Breast epithelium (tissue), 4 donors: ENCODE measurements at places on chromosomes 2 and 18. TPM values are rescaled to one million over a fixed set of nuclear protein-coding genes. Genes with fewer than 3 reads are reported as not detected.

DNA sequence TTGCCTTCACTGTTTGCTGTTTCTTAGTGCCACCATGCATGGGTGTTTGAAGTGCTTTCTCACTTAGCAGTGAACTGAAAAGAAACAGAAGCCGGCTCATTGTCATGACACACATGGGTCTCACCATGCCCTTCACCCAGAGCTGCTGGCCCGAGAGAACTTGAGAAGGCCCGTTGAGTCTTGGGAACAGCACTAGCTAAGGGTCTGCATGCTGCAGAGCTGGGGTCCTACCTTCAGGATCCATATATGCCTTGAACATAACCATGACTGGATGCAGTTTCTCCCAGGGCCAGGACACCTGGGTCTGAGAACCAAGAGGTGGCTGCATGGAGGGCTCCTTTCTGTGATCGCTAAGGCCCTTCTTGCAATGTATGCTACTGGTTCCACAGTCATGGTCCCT lies 245.5 kb upstream of the HS6ST1 start:
- peak overlapping the region; percentile 25 for H3K27ac ChIP-seq
- no peak for DNase-seq
- H3K4me1 ChIP-seq: no peaks in the 10 kb centered on the region
- H3K27me3 ChIP-seq: no peaks in the 10 kb centered on the region

- DNase-seq: no peak
- no peaks in the 10 kb centered on the region for H3K36me3 ChIP-seq
- H3K27me3 ChIP-seq: no peaks in the 10 kb centered on the region
- H3K4me1 ChIP-seq: no peaks in the 10 kb centered on the region
These were observed 96.4 kb downstream of the EN1 start for GRCh38 chr2:118750959-118751565.

DNA sequence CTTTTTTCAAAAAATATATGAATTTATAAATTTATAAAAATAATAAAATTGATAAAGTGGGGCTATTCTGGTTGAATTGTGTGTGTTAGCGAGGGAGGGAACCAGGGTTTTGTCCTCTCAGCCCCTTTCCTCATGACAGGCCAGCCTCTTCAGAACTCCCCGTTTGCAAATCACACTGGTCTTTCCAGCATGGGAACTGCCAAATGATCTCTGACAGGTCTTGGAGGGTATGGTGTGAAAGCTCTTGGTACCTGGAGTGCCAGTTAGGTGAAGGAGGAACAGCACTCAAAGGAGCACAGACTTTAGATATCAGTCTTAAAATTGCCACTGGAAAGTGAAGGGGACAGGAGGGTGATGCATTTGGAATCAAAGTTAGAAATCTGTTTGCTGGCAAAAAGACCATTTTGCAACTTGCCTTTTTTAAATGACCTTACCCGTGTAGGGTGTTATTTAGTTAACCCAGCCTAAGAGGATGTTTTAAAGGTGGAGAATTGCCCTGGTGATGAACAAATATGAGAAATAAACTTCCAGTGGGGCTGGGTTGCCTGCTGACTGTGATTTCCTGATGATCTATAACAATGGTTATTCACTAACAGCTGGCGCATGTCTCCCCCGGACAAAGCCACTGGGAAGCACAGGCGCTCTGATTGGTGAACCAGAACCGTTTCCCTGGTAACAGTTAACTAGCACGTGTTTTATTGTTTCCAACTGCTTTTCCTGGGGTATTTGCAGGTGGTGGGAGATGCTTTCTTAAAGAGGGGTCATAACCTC lies 85.3 kb upstream of the EFEMP1 start:
- DNase-seq: peak; percentile 26
- H3K27ac ChIP-seq: no peak overlapping the region
- no peaks in the 10 kb centered on the region for H3K4me1 ChIP-seq

DNA sequence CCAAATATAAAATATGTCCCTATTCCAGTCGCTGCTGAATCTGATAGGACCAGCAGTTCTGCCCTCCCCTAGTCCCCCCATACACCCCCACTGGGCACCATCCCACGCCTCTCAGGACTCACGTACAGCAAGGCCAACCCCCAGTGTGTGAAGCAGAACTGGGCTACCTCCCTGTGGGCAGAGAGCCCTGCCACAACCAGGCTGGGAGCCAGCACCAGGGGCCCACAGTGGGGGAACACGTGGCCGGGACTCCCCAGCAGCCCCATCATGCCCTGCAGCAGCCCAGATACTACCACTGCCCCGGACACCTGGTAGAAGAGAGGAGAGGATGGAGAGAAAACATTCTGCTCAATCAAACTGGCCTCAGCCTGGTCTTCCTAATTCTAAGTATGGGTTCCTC lies 1.3 kb downstream of the SLC23A3 start:
- no peak overlapping the region for H3K4me3 ChIP-seq
- H3K4me1 ChIP-seq: no peaks in the 10 kb centered on the region
- H3K36me3 ChIP-seq: no peaks in the 10 kb centered on the region
- no peaks in the 10 kb centered on the region for H3K27me3 ChIP-seq
- DNase-seq: no peak

DNA sequence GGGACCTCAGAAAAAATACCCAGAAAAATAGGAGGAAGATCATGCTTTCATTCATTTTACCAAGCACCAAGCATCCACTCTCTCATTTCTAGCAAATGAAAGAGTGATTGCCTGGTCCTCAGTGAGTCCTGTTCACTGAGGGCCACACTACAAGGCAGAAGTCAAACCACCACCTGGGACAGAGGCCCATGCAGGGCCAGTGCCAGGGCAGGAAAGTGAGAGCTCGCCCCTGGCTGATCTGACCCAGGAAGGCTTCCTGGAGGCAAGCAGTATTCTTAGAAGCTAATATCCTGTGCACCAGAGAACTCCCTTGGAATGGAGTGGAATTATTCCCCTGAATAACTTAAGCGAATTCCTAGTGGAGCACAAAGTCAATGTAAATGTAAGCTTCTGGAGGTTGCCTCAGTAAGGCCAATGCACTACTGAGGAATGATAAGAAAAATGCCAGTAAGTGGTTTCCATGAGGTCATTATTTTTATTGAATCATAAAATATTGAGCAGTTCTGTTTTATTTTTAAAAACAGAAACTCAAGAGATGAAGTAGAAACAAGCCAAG lies 191.6 kb upstream of the ID2 start:
- no peaks in the 10 kb centered on the region for H3K36me3 ChIP-seq
- DNase-seq: no peak
- peak overlapping the region; percentile 48 for H3K27ac ChIP-seq
- peaks cover 7% of the 10 kb centered on the region for H3K4me1 ChIP-seq

Gene UGT1A8
- total RNA-seq: not detected

- no peaks in the 10 kb centered on the region for H3K4me1 ChIP-seq
- H3K27me3 ChIP-seq: no peaks in the 10 kb centered on the region
- no peak for DNase-seq
- no peak overlapping the region for H3K27ac ChIP-seq
- H3K36me3 ChIP-seq: no peaks in the 10 kb centered on the region
These were observed 310.8 kb downstream of the PIEZO2 start for GRCh38 chr18:10838553-10838952.

Gene CD207
- total RNA-seq: not detected

DNA sequence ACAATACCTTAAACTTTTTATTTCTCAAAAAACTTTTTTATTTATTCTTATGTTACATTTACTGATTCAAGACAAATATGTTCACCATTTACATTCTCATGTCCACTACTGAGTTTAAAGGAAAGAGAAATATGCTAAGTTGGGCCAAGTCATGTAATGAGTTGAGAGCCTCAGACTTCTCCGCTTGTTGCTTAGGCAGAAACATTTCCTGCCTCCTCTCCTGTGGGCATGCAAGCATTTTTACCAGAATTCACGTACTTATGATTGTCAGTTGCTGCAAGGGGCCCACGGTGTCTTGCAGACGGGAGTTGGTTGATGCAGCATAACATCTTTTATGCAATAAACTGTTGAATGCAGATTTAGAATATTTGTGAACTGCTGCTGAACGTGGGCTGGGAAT lies 51.8 kb downstream of the MYO1B start:
- H3K36me3 ChIP-seq: no peaks in the 10 kb centered on the region
- DNase-seq: no peak
- no peak overlapping the region for H3K27ac ChIP-seq
- H3K27me3 ChIP-seq: no peaks in the 10 kb centered on the region
- H3K4me1 ChIP-seq: no peaks in the 10 kb centered on the region
- no peak overlapping the region for H3K4me3 ChIP-seq

GRCh38 chr18:3692691-3693090 lies 242.7 kb downstream of the TGIF1 start:
- no peak for DNase-seq
- no peaks in the 10 kb centered on the region for H3K4me1 ChIP-seq
- no peaks in the 10 kb centered on the region for H3K36me3 ChIP-seq

- H3K4me1 ChIP-seq: no peaks in the 10 kb centered on the region
- H3K4me3 ChIP-seq: no peak overlapping the region
- no peak for DNase-seq
- no peaks in the 10 kb centered on the region for H3K36me3 ChIP-seq
These were observed 1544.4 kb downstream of the LRP1B start for GRCh38 chr2:140586379-140586778.

DNA sequence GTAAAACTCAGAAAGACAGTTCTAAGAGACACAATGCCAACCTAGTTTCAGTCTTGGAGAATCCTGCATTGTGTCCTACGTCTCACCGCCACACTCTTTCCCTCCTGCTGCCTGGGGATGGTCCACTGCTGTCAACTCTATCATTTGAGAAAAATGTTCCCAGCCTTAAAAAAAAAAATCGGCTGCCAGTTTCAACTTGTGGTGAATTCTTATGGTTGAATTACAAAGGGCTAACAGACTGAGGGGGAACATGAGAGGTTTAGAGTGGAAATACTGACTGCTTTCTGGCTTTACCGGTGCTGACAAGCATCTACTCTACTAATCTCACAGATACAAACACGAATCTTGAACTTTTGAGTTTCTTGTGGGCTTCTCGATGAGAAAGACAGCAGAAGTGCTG lies 74.0 kb downstream of the NAB1 start:
- no peak for DNase-seq
- H3K36me3 ChIP-seq: no peaks in the 10 kb centered on the region
- H3K4me3 ChIP-seq: no peak overlapping the region
- no peaks in the 10 kb centered on the region for H3K27me3 ChIP-seq
- H3K4me1 ChIP-seq: no peaks in the 10 kb centered on the region
